ENCODE measurements at places on chromosomes 1 and 21. TPM values are rescaled to one million over a fixed set of nuclear protein-coding genes. Genes with fewer than 3 reads are reported as not detected.

DNA sequence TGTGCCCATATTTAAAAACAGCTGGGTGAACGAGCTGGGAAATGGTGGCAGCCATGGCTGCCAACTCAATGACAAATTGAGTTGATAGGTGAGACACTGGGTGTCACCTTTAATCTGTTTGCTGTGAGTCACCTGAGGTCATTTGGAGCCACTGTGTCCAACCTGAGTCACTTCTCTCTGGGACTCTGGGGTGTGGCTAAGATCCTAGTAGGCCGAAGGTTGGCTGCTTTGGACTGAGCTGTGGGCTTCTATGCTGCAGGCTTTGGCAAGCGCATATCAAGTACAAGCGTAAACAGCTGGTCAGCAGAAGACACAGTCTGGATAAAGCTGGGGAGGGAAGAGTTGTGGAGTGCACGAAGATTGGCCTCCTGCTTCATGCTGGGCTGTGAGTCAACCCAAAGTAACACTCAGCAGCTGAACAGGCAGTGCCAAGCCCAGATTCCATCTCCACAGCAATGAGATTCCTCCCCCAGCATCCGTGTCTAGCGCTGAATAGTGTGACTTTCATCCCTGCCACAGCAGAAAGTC, 24.0 kb downstream of the TEX35 start:
- DNase-seq: peak; percentile 83

DRAXIN gene
- not detected for total RNA-seq

- no peak for DNase-seq
Observed at GRCh38 chr1:69846267-69846666, 278.5 kb downstream of the LRRC7 start.

GRCh38 chr1:206125346-206125745, 8.2 kb upstream of the AVPR1B start:
- DNase-seq: no peak

DNA sequence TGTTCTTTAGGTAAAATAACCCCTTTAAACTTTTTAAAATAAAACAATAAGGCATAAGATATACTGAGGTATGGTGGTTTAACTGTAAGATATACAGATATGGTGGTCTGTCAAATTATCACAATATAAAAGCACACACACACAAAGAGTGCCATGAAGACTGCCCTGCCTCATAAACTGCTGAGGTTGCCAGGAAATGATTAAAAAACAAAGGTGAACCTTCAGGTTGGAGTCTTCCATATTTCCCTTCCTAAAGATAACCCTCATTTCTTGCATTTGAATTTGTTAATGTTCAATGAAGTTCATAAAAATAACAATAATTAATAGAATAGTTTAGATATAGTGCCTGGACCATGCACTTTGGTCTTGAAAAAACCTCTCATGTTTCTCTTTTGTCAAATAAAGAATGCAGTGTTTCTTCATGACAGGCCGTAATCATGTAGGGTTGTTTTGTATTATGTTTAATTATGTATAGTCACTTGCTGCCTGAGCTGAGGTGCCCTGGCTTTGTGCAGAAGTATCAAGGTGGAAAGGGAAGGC, 123.6 kb upstream of the B3GALT2 start:
- no peak for DNase-seq

GNG12 gene
- 69.9 TPM for total RNA-seq

- DNase-seq: no peak
Observed at GRCh38 chr1:15214527-15214926, 32.5 kb upstream of the FHAD1 start.

RAP1GAP gene
- 22.7 TPM for total RNA-seq

GRCh38 chr1:154456631-154457030, 45.4 kb upstream of the TDRD10 start:
- DNase-seq: no peak

DNA sequence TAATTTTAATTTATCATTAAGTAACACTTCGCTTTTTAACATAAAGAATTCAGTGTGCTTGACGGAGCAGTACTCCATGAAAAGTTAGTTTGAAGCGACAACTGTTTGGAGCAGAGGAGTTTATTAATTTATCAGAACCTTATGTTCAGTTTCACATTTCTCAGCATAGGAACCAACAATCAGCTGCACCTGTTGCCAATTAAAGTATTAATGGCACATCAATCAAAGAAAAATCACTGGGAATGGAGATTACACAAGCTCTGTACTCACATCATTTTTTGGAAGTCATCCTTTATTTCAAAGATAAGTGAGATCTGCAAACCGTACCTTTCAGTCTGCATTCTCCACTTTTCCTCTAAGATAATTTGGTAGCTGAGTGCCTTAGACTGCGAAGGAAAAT, 344.6 kb downstream of the LMO4 start:
- DNase-seq: no peak

- DNase-seq: no peak
Observed at GRCh38 chr1:59682396-59683080, 132.2 kb upstream of the HOOK1 start.
